ENCODE measurements at places on chromosomes 1 and 21. TPM values are rescaled to one million over a fixed set of nuclear protein-coding genes. Genes with fewer than 3 reads are reported as not detected.

The PTGER3 gene
- 13.0 TPM for total RNA-seq

DNA sequence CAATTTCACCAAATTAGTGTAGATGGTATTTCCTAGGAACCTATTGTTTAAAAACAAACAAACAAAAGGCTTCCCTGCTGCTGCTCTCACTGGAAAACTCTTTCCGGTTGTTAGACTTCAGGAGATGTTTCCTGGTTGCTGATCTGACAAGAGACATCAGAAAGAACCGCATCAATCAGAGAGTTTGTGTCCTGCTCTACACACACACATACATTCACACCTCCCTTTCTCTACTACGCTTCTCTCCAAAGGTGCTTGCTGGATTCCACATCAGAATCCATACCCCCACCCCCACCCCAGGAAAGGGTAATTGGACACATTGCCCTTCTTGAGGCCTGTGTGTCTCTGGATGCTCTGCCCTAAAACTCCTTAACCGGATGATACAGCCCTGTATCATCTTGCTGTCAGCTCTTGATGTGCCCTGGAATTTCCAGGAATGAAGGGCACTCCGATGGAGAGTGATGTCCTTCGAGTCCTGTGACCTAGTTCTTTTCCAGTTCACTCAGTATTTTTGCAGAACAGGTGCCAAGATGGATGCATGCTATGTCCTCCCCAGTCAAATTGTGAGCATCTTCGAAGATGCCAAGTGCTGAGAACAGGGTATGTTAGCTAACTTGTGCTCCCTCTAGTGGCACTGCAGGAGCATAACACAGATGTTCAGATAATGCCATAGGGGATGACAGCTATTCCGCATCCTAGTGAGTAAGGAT is 113.7 kb upstream of the SLC35F3 start:
- no peaks in the 10 kb centered on the region for H3K4me1 ChIP-seq
- H3K27ac ChIP-seq = no peak overlapping the region
- no peak overlapping the region for H3K4me3 ChIP-seq
- peak; percentile 28 for DNase-seq
- H3K36me3 ChIP-seq = no peaks in the 10 kb centered on the region

GRCh38 chr1:235105051-235106043 is 23.3 kb downstream of the TOMM20 start:
- H3K4me3 ChIP-seq = peak overlapping the region; percentile 1
- H3K27me3 ChIP-seq = no peaks in the 10 kb centered on the region
- peaks cover 15% of the 10 kb centered on the region for H3K4me1 ChIP-seq
- peaks cover 34% of the 10 kb centered on the region for H3K36me3 ChIP-seq

DNA sequence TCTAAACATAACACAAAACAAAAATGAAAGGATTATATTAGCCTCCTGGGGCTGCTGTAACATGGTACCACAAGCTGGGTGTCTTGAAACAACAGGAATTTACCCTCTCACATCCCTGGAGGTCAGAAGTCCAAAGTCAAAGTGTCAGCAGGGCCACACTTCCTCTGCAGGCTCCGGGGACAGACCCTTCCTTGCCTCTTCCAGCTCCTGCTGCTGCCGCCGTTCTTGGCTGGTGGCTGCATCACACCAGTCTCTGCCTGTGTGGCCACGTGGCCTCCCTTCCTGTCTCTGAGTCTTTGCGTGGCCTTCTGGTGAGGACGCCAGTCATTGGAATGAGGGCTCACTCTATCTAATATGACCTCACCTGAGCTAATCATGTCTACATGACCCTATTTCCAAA is 8.2 kb downstream of the SLC37A1 start:
- no peak overlapping the region for H3K4me3 ChIP-seq
- DNase-seq = no peak
- peaks cover 54% of the 10 kb centered on the region for H3K36me3 ChIP-seq
- no peaks in the 10 kb centered on the region for H3K27me3 ChIP-seq

DNA sequence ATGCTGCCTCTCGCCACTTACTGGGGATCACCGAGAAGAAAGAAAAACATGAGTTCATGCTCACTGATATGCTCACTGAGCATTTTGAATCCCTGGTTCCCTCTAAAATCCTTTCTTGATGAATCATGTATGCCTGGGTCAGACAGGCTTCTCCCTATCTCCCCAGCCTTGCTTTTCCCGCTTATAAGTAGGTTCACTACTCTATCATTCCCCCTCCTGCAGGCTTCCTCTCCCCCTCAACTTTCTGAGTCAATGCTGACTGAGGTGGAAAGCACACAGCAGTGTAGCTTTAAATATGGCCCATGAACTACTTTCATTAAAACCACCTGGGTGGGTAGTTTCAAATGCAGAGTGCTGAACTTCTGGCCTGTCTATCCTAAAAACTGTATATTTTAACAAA is 41.7 kb downstream of the FMO4 start:
- no peak overlapping the region for H3K4me3 ChIP-seq
- H3K4me1 ChIP-seq = no peaks in the 10 kb centered on the region
- no peaks in the 10 kb centered on the region for H3K27me3 ChIP-seq
- DNase-seq = no peak
- no peak overlapping the region for H3K27ac ChIP-seq
- H3K36me3 ChIP-seq = no peaks in the 10 kb centered on the region

DNA sequence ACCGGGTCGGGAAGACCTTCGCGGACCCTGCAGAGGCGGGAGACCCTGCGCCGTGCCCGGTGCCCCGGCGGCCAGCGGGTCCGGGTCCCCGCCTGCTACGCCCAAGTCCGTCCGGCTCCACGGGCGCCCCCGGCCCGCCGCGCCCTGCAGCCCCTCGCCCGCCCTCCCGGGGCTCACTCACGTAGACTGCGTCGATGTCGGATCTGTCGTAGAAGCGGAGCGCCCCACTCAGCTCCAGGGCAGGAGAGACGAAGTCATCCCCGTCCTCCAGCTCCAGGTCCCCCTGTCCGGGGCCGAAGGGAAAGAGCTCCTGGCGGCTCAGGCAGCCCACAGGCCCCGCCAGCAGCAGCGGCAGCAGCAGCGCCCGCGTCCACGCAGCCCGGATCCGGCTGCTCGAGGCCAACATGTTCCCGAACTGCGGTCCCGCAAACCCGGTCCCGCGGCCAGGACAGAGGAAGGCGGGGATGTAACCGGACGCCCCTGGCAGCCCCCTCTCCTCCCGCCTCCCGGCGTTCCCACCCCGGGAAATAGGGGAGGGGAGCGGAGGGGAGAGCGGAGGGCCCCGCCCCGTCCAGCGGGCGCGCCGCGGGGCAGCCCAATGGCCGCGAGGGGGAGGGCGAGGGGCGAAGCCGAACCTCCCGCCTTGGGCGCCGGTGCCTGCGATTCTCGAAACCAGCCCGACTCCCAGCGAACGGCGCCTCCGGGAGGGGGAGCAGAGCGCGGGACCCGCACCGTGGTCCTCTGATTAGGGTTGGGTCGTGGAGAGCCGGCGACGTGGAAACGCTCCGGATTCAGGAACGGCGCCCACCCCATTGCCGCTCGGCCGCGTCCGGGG is at the start of gene NID1:
Gene NID1 (minus strand): TSS at position 417 of the 835 bp plus-strand sequence. CDS start 11 bp downstream, at position 406.
- peaks cover 40% of the 10 kb centered on the region for H3K4me1 ChIP-seq
- no peaks in the 10 kb centered on the region for H3K27me3 ChIP-seq
- H3K27ac ChIP-seq = peak within 1 kb of the TSS; percentile 99
- no peaks in the 10 kb centered on the region for H3K36me3 ChIP-seq

The C1orf94 gene
- total RNA-seq = not detected
